ENCODE measurements at places on chromosomes 5 and 9.

GRCh38 chr9:78021697-78022096 is 9.9 kb downstream of the GNAQ start:
- DNase-seq, result no peak

GRCh38 chr9:19133549-19134345 is 6.5 kb upstream of the PLIN2 start:
- DNase-seq, result no peak

DNA sequence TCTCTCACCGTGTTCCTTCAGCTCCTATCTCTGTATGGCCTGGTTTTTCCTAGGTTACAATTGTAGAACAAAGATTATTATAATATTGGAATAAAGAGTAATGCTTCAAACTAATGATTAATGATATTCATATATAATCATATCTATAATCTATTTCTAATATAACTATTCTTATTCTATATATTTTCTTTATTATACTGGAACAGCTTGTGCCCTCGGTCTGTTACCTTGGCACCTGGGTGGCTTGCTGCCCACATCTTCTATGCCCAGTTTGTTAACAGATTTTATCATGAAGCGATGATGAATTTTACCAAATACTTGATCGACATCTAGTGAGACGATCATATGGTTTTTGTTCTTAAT is 363.6 kb upstream of the TYRP1 start:
- no peak for DNase-seq

- no peak for DNase-seq
Observed at GRCh38 chr5:149326611-149327010, 18.7 kb upstream of the GRPEL2 start.

DNA sequence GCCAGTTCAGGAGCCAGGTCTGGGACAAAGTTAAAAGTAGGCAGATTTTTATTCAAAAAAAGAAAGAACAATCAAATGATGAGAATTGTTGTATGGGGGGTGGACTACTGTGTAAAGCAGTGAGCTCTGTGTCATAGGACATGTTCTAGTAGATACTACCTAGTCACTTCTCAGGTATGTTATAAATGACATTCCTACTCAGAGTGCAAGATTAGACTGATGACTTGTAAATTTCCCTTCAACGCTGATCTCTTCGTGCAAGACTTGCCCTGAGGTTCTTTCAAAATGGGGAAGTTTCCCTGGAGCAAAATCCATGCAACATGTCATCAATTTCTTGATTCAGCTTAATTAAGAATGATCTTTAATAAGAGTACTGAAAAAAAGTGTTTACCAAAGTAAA is 175.1 kb downstream of the RORB start:
- DNase-seq, result no peak

DNA sequence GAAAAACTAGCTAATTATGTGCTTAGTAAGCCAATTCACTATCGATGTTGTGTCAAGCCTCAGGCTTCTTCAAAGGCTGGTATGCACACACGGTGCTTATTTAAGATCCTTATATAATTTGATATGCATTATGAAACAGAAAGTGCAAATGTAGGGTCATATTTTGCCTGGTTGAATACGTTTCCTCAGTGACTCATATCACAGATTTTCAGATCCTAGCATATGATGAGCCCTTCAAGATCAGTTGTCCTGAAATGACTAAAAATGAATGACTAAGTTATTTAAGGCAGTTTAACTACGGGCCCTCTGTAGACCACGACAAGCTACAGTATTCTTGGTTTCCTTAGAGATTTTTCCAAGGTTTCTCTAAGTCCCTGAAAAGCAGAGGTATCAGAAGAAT is 778.3 kb downstream of the PRELID2 start:
- no peak for DNase-seq

DNA sequence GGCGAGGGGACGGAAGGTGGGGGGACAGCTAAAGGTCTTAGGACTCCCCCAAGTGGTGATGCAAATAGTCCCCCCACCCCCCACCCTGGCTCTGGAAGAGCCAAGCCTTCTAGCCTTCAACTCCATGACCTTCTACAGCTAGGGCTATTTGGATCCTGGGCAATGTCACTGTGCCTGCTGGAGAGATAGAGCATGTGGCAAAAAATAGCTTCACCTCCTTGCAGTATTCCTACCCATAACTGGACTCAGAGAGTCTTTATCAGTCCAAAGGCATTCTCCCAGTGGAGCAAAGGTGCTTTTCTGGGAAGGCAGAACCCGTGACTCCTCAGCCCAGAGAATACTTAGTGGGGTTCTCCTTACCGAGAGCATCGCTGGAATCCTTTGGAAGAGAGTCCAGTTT is 48.9 kb upstream of the PPARGC1B start:
- no peak for DNase-seq

GRCh38 chr9:127491516-127491915 is 40.2 kb downstream of the LRSAM1 start:
- no peak for DNase-seq
